ENCODE measurements at places on chromosomes 12 and 14.
A peak's percentile ranks its signal among the peaks of the same experiment; 100 is the strongest.

DNA sequence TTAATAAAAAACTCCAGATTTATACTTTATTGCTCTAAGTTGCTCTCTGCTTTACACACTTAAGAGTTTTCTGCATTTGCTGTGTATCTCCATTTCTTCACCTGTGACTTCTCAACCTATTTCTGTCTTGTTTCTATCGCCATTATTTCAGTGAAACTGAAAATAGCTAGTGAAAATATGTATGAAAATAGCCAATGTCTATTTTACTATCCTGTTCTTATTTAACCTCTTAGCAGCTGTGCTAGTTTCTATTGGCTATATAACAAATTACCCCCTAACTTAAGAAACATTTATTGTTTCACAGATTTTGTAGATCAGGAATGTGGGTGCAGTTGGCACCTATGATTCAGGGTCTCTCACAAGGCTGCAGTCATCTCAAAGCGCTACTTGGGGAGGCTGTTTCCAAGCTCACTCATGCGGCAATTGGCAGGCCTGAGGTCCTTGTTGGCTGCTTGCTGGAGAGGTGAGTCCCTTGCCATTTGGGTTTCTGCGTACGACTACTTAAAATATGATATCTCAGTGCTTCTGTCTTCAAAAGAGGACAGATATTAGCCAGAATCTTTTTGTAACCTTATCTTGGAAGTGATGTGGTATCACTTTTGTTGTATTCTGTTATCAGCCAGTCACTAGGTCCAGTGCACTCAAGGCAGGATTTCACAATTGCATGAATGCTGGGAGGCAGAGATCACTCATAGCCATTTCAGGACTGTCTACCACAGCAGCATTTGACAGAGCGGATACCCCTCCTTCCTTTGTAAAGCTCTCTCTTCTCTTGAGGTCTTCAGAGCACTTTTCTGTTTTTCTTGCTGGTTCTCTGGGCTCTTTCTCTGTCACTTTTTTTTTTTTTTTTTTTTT lies 7.2 kb downstream of the ERC1 start:
- no peak for DNase-seq

DNA sequence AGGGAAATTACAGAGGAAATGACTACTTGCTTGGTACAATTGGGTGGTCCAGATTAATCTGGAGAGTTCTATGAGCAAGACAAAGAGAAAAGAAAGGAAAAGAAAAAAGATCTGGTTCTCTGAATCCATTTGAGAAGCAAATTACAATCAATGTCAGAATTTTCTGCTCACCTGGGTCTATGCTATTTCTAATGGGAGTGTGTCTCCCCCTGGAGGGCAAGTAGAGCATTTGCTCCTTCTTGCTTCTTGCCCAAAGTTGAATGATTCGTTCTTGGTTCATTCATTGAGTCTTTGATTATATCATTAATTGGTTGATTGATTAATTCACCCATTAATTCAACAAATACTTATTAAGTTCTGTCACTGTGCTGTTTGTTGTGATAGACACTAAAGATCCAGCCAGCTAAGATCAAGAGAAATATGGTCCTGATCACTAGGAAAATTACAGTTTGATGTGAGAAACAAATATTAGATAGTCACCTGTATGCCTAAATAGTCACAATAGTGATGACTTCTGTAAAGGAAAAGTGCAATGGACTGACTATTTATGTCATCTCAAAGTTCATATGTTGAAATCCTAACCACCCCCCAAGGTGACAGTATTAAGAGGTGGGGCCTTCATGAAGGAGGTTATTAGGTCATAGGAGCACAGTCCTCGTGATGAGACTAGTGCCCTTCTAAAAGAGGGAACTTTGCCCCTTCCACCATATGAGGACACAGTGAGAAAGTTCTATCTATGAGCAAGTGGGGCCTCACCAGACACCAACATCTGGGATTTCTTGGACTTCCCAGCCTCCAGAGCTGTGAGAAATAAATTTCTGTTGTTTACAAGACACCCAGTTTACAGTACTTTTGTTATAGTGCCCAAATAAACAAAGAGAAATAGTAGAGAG lies 8.0 kb upstream of the ASB8 start:
- no peak for DNase-seq

GRCh38 chr12:57243521-57244311 lies 7.3 kb downstream of the STAC3 start:
- DNase-seq = peak; percentile 78

DNA sequence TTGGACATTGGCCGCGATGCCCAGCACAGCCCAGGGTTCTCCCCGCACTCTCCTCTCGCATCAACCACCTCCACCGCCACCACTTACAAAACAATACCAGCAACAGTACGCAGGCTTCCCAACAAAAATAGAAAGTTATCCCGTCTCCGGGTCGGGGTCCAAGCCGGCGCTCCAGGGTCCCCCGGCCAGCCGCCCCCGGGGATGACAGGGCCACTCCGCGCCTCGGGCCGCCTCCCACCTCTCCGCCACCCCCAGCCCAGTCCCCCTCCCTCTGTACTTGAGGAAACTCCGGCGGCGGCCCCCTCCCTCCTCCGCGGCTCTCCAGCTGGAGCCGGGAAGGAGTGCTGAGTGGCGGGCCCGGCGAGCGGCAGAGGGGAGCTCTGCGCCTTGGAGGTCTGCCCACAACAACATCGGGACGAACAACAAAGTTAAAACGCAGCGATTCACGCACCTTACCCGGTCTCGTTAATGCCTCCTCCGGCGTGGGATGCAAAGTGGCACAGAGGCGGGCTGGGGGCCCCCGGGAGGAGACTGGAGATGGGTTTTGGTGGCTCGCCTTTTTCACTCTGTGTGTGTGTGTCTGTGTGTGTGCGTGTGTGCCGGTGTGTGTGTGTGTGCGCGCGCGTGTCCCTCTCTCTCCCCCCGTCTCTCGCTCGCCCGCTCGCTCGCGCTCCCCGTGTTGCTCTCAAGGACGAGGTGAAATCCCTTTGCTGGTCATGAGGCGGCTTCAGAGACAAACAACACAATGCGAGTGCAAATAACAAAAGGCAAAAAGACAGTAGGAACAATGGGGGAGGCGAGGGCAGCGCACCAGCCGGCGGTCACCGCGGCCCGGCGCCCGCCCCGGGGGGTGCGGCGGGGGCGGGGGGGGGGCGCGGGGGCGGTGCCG lies 386.8 kb downstream of the BCAT1 start:
- no peak for DNase-seq

DNA sequence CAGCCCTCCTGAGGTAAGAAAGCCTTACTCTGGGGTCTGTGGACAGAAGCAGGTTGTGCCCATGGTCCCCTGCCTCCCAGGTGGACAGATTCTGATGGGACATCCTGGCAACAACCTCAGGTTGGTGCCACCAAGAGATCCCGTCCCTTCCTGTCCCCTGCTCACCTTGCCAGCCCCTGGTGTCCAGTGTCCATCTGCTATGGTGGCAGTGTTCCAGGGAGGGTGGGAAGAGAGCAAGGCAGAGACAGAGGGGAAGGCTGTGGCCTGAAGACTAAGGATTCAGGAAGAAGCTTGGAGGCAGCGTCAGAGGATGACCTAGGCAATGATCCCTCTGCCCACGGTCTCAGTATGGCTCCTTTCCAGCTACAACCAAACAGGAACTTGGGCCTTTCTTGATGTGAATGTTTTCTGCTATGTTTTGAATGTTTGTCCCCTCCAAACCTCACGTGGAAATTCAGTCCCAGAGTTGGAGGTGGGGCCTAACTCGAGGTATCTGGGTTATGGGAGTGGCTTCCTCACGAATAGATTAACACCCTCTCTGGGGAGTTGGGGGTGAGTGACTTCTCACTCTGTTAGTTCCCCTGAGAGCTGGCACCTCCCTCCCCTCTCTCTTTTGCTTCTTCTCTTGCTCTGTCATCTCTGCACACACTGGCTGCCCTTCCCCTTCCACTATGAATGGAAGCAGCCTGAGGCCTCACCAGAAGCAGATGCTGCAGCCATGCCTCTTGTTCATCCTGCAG lies 26.9 kb downstream of the IQSEC3 start:
- DNase-seq = no peak

DNA sequence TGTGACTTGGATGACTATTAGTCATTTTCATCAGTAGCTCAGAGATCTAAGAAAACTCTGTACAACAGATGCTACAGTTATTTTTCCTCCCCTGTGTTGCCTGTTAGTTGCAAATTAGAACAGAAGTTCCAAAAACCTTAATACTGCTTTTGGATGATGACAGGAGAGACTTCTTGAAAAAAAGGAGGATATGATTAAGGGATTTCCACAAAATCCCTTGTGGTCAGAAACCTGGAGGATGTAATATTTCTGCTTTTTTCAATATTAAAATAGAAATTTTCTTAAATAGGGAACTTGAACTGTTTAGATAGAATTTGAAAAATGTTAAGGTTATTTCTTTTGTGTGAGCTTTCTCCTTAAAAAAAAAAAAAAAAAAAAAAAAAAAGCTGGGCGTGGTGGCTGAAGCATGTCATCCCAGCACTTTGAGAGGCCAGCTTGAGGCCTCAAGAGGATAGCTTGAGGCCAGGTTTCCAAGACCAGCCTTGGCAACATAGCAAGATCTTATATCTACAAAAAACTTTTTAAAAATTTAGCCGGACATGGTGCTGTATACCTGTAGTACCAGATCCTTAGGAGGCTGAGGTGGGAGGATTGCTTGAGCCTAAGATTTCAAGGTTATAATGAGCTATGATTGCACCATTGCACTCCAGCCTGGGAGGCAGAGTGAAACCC lies 14.1 kb downstream of the CMAS start:
- no peak for DNase-seq

- no peak for DNase-seq
These were observed 41.0 kb upstream of the FOXJ2 start for GRCh38 chr12:7991535-7991934.

GRCh38 chr14:90804292-90805083 lies 11.7 kb downstream of the TTC7B start:
- DNase-seq = no peak

DNA sequence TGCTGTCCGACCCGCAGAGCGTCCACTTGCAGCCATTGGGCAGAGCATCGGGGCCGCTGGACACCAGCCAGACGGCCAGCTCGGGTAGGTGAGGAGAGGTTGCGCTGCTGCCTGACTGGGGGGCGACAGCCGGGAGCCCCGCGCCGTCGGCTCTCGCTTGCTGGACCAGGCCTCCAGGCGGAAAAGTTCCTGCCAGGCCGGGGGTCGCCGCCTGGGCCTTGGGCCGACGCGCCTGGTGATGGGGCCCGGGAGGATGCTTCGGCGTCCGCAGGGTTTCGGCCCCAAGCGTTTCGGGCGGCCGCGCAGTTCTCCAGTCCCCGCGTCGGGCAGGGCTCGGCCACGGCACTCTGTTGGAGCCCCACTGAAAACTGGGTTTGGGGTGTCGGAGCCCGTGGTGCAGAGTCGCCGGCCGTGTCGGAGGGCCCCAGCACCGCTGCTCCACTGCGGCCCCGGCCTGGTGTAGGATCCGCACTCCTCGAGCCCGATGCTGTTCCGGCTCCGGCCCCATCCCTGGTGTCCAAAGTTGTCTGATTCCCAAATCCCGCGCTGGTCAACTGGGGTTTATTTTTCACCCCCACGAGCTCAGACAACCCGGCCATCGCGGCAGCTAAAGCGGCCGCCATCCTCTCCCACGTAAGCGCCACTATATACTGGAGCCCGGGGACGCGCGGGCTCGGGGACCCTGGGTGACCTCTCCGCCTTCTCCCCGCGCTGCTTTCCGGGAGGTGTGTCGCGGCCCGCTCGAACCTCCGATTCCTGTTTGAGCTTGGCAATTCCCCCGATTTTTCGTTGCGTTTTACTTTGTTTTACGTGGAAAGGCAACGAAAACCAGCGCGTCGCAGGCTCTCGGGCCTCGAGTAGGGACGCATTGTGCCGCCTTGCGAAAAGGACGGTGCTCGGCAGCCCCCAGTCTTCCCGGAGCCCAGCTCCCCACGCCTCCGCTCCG lies 872 bp downstream of the VSX2 start:
- no peak for DNase-seq

DNA sequence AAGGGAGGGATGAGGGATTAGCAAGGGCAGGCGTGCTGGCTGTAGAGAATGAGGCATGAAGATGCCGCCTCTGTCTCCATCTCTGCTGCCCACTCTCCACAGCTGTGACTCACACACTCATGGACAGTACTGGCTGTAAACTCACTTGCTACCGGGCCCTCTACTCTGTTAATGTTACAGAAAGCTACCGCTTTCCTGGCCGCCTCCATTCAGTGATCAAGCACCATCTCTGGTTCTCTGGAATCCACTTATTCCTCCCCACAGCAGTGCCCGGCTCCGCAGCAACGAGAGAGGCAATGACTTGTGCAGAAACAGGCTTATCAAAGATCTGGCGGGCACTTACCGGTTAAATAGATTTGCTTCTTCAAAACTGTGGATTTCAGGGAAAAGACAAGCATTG lies 34.8 kb downstream of the AMN start:
- no peak for DNase-seq
